ENCODE measurements at places on chromosomes 1 and 21.
A peak's percentile ranks its signal among the peaks of the same experiment; 100 is the strongest.

- ATAC-seq = peak; percentile 29
These were observed 15.7 kb downstream of the TCEA3 start for GRCh38 chr1:23408797-23409290.

DNA sequence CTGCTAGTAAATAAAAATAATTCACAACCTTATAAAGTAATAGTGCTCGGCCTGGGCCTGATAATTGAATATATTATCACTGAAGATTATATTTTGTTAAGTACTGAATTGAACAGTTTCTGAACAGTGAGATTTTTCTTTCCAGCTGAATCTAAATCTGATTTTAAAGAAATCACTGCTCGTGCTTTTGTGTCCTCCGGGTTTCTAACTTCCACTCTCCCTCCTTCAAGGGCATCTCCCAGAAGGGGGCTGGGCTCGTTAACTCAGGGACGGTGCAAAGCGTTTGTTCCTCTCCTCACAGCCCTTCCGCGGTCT, 823 bp upstream of the KIF1B start:
- ATAC-seq = no peak

DNA sequence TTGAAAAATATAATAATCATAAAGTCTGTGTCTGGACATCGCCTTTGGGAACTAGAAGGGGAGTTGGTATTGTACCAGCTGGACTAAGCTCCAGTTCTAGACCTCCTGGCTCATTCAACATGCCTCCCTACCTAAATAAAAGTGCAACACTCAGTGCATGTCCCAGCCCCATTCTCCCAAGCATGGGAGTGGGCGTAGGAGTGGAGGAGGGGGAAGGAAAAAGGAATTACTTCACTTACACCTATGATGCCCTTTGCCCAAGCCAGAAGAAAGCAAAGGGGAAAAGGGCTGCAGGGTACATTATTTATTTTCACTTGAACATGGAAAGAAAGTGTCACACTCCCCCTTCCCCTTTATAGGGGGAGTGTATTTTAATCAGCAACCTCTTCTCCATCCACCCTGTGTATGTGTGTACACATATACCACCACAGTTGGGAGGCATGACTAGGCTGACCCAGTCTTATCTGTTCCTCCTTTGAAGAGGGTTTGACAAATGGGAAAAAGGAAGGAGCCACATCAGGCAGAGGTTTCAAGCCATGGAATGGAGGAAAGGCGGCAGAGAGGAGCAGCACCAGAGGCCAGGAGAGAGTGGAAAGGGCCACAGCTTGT, 3.2 kb downstream of the NIT1 start:
- ATAC-seq = no peak

- ATAC-seq = no peak
These were observed 2.9 kb upstream of the CRABP2 start for GRCh38 chr1:156708218-156708661.

DNA sequence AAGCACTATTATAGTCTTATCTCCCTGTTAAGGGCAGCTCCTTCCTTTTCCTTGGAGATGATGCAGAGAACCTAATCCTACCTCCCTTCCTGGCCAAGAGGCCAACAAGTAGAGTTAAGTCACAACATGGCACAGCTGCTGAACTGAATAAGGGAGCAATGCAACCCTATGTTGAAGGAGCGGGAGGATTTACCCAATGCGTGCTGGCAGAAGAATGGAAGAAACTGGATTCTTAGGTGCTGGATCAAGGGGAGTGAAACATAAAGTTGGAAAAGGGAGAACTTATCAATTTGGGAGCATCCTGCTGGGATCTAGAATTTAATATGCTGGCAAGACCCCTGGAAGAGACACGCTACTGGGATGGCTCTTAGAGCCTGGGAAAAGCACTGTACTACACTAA, 12.0 kb upstream of the HUNK start:
- no peak for ATAC-seq

- no peak for ATAC-seq
These were observed 26.7 kb downstream of the RTCA start for GRCh38 chr1:100292711-100293110.

DNA sequence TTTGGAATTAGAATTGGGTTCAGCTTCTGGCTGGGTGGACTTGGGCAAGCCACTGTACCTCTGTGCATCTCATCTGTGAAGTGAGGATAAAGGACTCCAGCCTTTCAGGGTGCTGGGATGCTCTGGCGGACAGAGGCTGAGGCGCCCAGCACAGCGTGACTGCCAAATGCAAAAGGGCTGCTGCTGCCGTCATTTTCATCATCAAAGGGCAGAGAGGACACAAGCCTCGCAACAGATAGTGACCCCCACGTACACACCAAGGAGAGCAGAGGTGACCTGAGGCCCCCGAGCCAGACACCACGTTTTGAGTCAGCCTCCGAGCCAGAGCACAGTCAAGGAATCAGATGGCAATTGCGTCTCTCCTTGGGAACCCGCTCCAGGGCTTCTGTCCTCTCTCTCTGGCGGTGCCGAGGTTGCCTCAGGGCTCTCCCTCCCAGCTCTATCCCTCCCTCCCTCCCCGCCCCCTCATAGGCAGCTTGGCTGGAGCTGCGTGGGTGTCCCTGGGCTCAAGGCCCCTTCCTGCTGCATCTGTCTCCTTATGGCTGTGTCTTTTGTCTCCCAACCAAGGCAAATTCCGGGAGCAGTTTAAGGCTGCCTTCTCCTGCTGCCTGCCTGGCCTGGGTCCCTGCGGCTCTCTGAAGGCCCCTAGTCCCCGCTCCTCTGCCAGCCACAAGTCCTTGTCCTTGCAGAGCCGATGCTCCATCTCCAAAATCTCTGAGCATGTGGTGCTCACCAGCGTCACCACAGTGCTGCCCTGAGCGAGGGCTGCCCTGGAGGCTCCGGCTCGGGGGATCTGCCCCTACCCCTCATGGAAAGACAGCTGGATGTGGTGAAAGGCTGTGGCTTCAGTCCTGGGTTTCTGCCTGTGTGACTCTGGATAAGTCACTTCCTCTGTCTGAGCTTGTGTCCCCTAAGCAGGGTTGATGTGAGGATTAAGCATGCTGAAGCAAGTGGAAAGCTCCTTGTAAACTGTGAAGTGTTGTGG, 9.0 kb downstream of the HCRTR1 start:
- no peak for ATAC-seq

GRCh38 chr1:181969902-181970301, 91.6 kb downstream of the ZNF648 start:
- no peak for ATAC-seq

DNA sequence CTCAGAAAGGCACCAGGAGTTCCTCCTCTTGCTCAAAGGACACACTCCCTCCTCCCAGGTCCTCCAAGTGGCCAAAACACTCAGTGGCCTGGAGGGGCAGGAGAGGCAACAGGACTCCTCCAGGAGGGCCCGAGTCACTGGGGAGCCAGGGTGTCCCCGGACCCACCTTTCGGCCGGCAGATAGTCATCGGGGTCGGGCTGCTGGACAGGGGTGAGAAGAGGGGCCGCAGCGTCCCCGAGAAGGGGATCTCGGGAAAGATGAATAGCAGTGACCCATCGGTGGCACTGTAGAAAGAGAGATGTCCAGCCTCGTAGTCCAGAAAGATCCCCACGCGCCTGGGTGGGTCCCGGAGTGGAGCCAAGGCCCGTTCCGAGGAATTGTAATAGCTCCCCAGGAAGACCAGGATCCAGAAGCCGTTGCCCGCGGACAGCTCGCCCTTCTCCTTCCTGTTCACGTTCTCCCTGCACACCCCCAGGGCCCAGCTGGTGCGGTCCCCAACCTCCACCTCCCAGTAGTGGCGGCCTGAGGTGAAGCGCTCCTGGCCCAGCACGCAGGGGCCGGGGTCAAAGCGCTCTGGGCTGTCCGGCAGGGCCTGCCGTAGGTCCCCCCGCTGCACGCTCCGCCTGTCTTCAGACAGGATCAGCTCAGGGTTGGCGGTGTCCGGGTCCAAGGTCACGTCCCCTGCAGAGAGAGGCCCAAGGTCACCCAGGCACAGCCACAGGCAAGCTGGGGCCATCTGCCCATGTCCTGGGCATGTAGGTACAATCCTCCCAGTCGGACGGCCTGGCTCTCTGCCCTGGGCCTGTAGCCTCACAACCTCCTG, 11.9 kb downstream of the TRIM11 start:
- ATAC-seq = no peak

GRCh38 chr1:219081943-219082925, 91.4 kb upstream of the LYPLAL1 start:
- no peak for ATAC-seq

GRCh38 chr1:184875218-184875617, 99.1 kb downstream of the NIBAN1 start:
- ATAC-seq = no peak

- ATAC-seq = no peak
These were observed 14.0 kb downstream of the PADI1 start for GRCh38 chr1:17218939-17219338.

DNA sequence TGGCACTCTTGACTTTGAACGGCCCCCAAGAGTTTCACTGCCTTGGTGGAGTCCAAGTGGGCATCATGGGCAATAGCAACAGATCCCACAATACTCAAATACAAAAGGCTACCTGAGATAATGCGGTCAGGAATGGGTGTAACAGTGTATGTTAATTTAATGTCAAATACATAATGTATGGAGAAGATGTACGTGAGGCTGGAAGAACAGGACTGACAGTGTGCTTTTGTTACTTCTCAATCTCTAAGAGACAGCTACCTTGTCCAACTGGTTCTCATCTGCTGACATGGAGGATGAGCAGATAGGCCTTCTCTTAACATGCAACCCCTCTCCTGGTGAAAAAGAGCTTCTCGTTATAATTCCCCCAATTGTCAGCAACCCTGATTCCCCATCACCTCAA, 167.2 kb downstream of the APP start:
- ATAC-seq = no peak

- no peak for ATAC-seq
These were observed 8.1 kb downstream of the C1orf116 start for GRCh38 chr1:207024202-207025145.

DNA sequence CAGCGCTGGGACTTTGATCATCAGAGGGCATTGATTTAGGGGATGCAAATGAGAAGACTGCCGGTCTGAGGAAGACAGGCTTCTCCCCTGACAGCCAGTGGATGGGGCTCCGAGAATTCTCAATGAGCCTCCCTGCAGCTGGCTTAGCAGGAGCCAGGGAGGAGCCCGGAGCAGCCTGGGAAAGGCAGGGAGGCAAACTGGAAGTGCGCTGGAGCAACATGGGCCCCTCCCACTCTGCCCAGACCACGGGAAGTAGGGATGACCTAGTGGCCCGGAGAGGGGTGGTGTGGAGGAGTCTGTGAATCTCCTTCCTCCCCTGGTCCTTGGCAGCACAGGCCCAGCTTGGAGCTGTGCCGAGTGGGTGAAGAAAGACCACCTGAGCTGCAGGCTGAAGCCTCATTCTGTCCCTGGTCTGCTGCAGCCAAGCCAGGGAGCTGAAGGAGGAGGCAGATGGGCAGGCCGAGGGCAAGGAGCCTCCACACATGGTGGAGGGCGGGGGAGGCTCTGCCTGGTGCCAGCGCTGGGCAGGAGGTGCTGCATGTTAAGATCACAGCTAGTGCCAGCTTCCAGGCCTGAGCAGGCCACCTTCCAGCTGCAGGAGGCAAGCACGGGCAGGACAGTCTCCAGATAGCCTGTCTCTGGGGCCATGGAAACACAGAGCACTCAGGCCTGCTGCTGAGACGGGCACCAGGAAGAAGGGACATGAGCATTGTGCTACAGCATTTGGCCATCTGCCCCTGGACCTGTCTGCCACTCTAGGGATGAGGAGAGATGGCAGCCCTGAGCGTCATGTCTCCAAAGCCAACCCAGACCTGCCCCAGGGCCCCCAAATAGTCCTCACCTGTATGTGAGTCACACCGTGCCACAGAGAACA, 12.2 kb upstream of the CLSTN1 start:
- peak; percentile 68 for ATAC-seq

- no peak for ATAC-seq
These were observed 2.7 kb upstream of the SLC1A7 start for GRCh38 chr1:53145051-53145600.

DNA sequence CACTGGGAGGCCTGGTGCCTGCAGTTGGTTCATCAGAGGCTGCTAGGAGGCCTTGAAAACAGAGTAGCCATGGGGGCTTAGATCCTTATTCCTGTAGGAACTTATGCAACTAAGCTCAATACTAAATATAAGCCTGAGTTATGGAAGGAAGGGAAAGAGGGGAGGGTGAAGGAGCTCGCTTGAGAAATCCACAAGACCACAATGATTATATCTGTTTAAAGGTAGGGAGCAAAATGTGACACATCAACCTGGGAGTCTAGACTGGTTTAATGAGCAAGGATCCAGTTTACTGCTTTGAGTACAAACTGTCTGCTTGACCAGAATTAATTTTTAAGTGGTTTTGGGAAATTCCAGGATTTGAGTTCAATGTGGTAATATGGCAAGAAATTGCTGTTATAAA, 20.4 kb upstream of the ANGPTL7 start:
- no peak for ATAC-seq

All from gastroesophageal sphincter (tissue), 4 donors.